ENCODE measurements at places on chromosomes 13 and 19. TPM values are rescaled to one million over a fixed set of nuclear protein-coding genes. Genes with fewer than 3 reads are reported as not detected.

The SYNGR4 gene
- not detected for total RNA-seq

The IGSF23 gene
- total RNA-seq: not detected

The ATP7B gene
- total RNA-seq: 6.9 TPM

The PDX1 gene
- total RNA-seq: not detected

The ZNF221 gene
- 7.2 TPM for total RNA-seq

The IGFL1 gene
- not detected for total RNA-seq

The SWSAP1 gene
- total RNA-seq: 2.6 TPM

- DNase-seq: no peak
Observed at GRCh38 chr13:44394658-44395057, 21.0 kb downstream of the SERP2 start.

- no peak for DNase-seq
Observed at GRCh38 chr13:27370305-27370872, 54.0 kb upstream of the GTF3A start.

DNA sequence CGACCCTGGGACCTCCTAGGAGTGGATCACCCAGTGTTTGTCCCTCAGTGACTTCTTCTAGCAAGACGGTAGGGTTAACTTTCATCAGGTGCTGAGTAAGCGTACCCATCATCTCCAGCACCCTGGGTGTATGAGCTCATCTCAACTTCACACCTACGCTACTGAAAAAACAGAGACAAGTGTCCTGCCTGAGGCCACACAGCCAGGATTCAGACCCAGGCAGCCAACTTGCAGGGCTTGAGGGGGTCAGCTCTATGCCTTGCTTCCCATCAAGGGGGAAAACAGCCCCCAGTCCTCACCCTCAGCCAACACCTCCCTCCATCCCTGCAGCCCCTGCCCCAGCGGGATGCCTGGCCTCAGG, 4.6 kb downstream of the TLE2 start:
- DNase-seq: no peak

- DNase-seq: no peak
Observed at GRCh38 chr13:98143601-98144026, 720 bp downstream of the FARP1 start.

GRCh38 chr19:11649941-11650340, 52.7 kb downstream of the ZNF627 start:
- DNase-seq: no peak

DNA sequence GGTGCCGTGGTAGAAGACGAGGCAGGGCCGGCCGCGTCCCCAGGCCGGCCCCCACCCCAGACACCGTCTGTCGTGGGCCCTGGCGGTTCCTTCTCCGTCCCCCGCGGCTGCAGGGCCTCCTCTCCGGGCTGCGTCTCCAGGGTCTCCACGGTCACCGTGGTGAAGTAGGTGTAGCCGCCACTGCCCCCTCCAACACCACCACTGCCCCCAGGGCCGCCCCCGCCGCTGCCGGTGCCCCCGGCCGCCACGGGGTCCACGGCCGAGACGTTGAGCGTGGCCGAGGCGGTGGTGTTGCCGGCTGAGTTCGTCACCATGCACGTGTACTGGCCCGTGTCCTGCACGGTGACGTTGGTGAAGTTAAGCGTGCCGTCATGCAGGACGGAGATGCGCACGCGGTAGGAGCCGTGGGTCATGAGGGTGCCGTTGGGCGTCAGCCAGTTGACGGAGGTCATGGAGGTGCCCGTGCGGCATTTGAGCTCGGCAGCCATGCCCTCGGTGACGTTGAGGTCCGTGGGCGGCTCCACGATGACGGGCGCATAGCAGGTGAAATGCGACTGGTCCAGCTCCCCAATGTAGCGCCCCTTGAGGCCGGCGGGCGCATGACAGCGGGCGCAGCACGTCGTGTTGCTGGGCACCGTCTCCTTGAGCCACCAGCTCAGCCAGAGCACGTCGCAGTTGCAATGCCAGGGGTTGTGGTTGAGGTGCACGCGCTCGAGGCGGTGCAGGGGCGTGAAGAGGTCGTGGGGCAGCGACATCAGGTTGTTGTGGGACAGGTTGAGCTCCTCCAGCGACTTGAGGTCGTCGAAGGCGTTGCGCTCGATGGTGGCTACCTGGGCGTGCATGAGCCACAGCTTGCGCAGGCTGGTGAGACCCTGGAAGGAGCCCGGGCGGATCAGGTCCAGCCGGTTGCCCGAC, 4.6 kb upstream of the ASPDH start:
- no peak for DNase-seq

DNA sequence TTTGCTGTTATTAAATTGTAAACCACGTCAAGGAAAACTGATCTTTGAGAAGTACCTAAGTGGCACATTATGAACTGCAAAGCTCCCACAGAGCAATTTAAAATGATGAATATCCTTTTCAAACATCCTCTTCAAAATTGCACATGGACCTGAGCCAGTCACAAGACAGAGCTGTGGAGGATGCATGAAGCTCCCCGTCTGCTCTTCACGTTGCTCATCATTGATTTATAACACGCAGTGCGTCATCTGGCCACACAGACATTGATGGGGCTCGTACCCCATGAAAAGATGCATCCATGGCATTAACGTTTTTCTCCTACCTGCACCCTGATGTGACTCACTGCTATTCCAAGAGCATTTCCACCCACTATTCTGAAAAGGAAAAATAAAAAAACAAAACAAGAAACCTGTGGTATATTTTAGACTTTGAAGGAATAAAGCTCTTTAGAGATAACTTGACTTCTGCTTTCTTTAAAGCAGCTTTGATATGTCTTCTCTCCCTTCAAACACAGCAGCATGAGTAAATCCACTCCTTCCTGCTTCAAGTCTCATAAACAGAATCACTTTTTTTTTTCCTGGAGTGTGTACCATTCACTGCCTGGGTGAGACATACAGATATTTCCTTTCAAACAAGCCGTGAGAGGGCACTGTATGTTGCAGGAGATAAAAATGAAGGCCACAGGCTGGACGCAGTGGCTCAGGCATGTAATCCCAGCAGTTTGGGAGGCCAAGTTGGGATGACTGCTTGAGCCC, 7.2 kb upstream of the SERTM1 start:
- no peak for DNase-seq

DNA sequence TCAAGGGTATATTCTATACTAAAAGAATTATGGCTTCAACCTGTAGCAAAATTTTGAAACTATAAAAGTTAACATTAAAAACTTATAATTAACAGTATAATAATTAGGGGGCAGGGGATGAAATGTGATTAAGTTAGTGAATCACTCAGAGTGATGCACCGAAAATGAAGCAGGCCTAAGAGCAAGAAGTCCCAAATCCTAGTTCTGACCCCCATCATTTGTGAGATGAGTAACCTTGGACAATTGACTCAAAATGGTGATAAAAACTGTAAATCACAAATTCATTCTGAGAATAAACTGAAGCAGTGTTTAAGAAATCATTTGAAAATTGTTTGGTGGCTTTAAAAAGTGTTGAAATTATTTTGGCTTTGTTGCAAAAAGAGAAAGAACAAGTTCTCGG, 56.8 kb downstream of the KLF12 start:
- no peak for DNase-seq

DNA sequence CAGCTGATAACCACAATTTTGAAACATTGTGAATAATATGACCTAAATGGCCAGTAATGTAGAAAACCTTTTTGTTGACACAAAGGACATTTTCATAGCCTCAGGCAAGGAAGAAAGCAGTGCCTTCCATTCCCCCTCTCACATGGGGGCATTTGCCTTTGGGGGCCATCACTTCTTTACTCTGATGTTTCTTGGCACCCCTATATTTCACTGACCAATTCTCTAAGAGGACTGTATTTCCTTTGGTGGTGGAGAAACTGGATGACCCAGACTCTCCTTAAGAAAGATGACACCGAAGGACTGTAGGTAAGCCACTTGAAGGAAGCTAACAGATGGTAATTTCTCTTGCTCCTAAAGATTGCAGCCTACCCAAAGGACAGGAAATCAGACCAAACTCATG, 254.6 kb downstream of the DCLK1 start:
- DNase-seq: no peak

GRCh38 chr19:48578891-48579290, 26.9 kb downstream of the SULT2B1 start:
- no peak for DNase-seq

DNA sequence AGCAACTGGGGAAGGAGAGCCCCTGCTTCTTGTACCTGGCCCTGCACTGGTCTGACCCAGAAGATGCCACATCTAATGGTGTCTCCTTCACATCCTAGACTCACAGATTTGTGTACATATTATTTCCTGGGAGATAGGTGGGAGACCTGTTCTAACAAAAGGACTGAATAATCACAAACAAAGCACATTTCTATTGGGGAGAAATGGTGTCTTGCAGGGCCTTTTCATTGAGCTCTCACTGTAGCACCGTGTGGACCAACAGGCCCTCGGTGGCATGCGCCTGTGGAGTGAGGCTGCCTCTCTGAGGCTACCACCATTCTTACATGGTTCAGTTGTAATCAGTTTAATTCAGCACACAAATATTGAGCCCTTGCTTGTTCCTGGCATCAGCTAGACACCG, 989 bp upstream of the SACS start:
- DNase-seq: no peak

GRCh38 chr13:27161980-27162379, 9.6 kb downstream of the USP12 start:
- no peak for DNase-seq

DNA sequence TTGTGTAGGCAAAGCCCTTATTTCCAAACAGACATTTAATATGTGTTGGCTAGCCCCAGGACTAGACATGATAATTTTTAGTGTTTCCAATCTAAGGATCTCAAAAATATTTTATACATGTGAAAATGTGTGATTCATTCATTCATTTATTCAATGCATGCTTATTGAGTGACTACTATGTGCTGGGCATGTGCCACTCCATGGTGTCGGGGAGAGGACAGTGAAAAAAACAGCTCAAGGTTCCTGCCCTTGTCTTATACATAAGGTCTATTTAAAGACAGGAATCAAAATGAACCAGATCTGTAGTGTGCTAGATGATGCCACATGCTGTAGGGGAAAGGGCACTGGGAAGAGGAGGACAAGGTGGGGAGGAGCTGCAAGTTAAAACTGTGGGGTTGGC, 36.5 kb downstream of the GJA3 start:
- no peak for DNase-seq

DNA sequence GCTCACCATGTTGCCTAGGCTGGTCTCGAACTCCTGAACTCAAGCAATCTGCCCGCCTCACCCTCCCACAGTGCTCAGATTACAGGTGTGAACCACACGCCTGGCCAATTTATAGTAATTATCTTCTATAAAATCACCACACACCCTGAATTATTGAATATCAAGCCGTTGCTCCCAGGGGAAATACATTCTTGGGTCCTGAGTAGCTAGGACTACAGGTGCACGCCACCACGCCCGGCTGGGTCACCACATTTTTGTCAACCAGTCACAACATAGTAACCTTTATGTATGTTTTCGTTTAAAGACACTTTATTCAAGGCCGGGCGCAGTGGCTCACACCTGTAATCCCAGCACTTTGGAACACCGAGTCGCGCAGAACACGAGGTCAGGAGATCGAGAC, 8.3 kb downstream of the CBLC start:
- DNase-seq: no peak
